ENCODE measurements at places on chromosomes 7 and 10. TPM values are rescaled to one million over a fixed set of nuclear protein-coding genes. Genes with fewer than 3 reads are reported as not detected.

DNA sequence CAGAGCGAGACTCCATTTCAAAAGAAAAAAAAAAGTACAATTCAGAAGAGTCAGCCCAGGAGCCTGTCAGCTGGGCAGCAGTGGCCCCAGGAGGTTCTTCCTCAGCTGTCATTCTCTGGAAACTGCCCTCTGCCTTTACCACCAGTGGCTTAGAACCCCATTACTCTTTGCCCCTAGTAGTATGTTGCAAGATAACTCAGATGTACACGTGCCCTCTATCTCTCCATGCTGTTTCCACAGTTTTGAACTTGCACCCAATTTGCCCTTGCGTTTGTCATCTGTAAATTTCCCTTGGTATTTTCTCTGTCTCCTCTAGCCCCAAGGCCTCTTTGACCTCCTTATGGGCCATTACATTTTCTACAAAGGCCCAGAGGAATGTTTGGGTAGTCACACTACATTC is 56.7 kb upstream of the PRKAR2B start:
- no peak for DNase-seq

The FGFR2 gene
- 54.0 TPM for total RNA-seq

The TMEM139 gene
- not detected for total RNA-seq

DNA sequence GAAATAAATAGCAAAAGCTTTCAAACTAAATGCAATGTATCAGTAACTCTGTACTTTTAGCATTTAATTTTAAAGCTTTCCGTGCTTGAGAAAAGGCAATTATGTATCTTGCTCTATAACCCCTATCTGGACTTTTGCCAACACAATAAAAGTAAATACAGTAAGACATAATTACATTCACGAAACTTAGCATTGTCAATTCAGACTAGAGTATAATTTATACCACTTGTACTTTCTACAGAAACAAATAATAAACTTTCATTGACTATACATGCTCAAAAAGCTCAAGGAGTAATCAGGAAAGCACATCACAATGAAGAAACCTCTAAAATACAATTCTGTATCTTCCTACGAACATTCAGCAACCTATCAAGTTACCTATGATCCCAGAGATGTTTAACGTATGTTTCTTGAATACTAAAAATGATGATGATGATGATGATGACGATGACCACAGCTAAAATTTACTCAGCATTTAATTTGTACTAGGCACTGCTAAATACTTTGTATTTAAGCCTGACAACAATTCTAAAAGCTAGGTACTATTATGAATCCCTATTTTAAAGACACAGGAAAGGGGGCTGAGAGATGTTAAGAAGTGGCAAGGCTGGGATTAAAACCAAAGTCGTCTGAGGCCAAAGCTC is 44.9 kb downstream of the MINDY3 start:
- no peak for DNase-seq

DNA sequence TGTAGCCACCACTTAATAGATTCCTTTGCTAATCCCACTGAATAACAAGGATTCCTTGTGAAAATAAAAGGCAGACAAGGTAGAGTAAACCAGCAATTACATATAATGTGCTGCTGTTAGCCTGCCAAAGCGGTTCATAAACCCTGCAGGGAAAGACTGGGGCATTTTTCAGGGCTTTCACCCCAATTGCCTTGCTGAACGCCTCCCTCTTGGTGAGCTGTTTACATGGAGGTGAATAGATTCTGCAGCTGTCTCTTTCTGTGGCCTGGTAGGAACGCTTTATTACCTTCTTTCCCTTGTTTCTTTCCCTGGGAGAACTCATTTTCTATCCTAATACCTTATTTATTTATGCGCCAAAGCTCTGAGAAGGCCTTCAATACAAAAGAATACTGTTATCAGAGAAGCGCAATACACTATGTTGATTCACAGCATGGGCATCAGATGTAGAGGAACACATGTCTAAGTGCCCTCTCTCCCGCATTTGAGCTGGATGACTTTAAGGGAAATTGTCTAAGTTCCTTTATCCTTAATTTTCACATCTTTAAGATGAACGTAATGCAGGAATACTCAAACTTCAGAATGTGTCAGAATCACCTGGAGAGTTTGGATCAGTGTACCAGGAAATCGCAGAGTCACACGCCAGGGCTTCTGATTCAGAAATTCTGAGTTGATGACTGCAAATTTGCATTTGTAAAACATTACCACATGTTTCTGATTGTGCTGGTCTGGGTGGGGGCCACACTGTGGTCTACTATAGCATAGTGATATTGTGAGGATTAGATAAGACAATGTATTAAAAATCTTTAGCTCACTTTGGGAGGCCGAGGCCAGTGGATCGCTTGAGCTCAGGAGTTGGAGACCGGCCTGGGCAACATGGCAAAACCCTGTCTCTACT is 1203.8 kb downstream of the SORCS3 start:
- no peak for DNase-seq

The ANKRD1 gene
- total RNA-seq: not detected

The HSPA12A gene
- 28.7 TPM for total RNA-seq

GRCh38 chr10:68848806-68849205 is 21.5 kb downstream of the STOX1 start:
- DNase-seq: no peak
